ENCODE measurements at places on chromosomes 2 and 18.

DNA sequence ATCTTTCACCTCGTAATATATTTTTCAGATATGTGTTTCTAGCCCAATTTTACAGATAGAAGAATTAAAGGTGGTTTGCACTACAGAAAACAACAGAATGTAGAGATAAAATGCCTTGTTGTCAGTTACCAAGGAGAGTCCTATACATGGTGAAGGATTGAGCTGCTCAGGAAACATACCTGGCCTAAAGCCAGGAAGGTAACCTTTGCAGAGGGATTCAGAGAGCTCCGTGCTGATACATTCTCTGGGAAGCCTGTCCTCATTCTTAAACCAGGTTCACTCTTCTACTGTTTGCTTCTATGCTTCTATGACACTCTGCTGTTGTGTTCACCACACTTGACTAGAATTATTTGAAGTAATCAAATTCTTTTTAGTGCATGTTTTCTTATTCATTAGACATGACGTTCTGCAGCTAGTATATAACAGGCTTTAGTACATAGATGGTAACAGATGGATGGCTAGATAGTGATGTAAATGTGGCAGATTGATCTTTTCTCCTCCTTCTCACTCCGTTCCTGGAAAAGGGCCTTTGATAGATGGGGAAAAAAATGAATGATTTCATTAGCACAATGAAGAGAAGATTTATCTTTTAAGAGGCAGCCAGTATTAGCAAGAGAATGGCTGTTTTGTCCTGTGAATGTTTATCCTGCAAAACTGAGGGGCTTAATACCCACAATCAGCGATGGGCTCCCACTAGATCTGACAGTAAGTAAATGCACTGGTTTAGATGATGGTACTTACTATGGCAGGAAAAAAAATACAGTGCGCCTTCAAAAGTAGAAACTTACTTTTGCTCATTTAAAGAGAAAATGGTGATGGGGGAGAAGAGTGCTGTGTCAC, 589.6 kb upstream of the FAM98A start:
- DNase-seq = no peak

GRCh38 chr2:186687807-186688211, 6.1 kb upstream of the FAM171B start:
- DNase-seq = no peak

DNA sequence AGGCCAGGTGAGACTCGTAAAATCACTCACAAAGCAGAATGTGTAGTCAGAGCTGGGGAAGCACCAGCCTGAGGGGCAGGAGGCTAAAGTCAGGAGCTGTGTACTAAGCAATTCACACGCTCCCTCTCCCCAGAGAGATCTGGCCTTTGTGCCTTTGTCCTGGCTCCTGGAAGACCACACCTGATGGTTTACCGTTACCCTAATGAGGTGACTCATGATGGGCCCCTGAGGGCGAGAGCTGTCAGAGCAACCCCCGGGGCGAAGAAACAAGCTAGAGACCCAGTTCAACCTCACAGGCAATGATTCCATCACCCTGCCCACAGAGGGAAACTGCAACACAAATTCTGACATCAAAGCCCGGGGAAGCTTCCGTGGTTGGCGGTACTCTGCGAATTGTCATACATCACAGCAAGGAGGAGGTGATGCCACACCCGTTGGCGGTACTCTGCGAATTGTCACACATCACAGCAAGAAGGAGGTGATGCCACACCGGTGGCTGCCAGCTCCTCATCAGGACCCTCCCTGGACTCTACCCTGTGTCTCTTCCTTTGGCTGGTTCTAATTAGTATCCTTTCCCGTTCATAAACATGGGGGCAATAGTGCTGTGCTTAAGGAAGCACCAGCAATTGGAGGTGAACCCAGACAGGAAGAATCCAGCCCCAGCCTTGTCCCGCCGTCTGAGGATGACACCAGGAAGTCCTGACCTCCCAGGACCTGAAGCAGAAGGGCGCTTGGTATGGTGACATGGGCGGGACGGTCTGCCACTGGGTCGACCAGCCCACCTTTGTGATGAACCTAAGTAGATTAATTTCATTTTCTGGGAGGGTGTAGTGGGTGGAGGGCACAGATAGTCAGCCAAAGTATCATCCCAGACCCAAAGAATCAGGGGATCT, 30.5 kb downstream of the B3GNT7 start:
- DNase-seq = no peak

DNA sequence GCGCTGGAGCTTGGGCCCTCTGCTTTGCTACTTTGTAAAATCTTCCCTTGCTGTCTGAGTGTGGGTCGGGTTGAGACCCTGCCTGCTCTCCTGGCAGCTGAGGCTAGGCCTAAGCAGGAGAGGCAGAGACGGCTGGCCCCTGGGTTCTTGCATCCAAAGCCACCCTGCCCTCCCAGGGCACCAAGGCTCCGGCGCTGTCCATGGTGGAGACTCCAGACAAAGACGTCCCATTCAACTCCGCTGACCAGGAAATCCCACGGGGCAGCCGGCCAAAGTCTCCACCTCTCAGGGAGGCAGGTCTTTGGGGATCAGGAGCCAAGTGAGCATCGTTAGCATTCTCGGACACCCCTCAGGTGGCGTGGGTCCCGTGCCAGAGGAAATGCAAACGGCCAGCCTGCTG, 2.6 kb upstream of the PRLH start:
- DNase-seq = no peak

DNA sequence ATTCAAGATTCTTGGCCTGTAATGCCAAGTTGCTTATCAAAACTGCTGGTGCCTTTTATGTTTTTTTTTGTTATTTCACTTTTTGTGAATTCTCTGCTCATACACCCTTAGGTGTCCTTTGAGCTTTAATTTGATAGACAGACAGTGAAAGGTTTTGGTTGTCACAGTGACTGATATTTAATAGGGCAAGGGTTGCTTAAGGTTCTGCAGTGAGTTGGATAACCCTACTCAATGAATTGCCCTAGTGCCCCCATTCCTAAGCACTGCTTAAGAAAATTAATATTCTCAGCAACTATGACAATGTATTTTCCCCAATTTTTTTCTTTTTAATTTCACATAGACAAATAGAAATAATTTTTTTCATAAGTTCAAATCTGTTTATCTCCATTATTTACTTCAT, 15.4 kb downstream of the PPIG start:
- DNase-seq = no peak

GRCh38 chr2:195604706-195605105, 52.3 kb upstream of the SLC39A10 start:
- DNase-seq = no peak

DNA sequence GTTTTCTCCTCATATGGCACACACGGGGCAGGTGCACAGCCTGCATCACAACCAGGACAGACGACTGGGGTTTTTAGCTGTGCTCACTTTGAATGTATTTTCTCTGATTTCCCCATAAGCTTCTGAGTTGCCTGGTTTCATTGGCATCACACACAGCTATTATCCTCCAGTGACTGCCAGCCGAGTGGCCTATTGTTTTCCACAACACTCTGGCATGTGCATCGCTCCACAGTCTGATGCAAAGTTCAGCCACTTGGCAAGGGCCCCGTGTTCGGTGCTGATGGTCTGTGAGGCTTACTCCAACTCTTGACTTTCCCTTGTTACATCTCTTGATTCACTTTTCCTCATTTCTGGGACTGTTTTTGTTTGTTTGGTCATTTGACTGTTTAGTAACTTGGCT, 593.1 kb downstream of the CBLN2 start:
- DNase-seq = no peak

DNA sequence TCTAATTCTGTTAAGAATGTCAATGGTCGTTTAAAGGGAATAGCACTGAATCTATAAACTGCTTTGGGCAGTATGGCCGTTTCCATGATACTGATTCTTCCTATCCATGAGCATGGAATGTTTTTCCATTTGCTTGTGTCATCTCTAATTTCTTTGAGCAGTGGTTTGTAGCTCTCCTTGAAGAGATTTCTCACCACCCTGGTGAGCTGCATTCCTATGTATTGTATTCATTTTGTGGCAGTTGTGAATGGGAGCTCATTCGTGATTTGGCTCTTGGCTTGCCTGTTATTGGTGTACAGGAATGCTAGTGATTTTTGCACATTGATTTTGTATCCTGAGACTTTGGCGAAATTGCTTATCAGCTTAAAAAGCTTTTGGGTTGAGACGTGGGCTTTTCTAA, 38.3 kb upstream of the WDR75 start:
- no peak for DNase-seq

- no peak for DNase-seq
Measured at GRCh38 chr18:74796841-74797576, 199.3 kb downstream of the ZNF407 start.

DNA sequence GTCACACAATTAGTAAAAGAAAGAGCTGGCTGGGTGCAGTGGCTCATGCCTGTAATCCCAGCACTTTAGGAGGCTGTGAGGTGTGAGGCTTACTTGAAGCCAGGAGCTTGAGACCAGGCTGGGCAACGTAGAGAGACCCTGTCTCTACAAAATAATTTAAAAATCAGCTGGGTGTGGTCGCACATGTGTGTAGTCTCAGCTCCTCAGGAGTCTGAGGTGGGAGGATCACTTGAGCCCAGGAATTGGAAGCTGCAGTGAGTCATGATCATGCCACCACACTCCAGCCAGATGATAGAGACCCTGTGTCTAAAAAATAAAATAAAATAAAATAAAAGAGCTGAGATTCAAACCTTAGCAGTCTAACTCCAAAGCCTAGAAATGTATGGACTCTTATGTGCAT, 39.0 kb upstream of the NEDD4L start:
- DNase-seq = no peak

DNA sequence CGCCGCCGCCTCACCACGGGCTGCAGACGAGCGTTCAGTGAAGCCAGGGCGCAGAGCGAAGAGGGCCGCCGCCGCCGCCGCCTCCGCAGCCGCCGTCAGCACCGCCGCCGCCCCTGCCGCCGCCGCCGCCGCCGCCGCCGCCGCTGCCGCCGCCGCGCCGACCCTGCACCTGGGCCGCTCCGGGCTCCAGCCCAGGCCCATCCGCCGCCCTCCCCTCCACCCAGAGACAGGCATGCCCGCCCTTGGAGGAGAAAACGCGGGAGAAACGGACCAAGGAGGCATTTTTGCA, 3.0 kb downstream of the POU3F3 start:
- no peak for DNase-seq

GRCh38 chr2:6310256-6311215, 555.2 kb downstream of the CMPK2 start:
- no peak for DNase-seq

- no peak for DNase-seq
Measured at GRCh38 chr2:240353086-240353798, 82.2 kb upstream of the GPC1 start.

DNA sequence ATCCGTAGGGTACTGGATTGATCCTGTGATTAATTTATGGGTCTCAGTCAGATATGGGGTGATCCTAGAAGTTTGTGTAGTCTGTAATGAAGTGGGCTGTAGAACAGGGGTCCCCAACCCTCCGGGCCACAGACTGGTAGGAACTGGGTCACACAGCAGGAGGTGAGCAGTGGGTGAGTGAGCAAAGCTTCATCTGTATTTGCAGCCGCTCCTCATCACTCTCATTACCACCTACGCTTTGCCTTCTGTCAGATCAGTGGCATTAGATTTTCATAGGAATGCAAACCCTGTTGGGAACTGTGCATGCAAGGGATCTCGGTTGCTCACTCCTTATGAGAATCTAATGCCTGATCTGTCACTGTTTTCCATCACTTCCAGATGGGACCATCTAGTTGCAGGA, 48.8 kb downstream of the EML4 start:
- DNase-seq = no peak

GRCh38 chr2:193584522-193584938, 1389.8 kb upstream of the TMEFF2 start:
- no peak for DNase-seq

GRCh38 chr2:219010162-219010756, 17.0 kb upstream of the CRYBA2 start:
- DNase-seq = no peak

GRCh38 chr2:47704287-47704686, 78.7 kb upstream of the MSH6 start:
- no peak for DNase-seq

GRCh38 chr18:35138773-35139172, 97.6 kb downstream of the MAPRE2 start:
- DNase-seq = peak; percentile 53

DNA sequence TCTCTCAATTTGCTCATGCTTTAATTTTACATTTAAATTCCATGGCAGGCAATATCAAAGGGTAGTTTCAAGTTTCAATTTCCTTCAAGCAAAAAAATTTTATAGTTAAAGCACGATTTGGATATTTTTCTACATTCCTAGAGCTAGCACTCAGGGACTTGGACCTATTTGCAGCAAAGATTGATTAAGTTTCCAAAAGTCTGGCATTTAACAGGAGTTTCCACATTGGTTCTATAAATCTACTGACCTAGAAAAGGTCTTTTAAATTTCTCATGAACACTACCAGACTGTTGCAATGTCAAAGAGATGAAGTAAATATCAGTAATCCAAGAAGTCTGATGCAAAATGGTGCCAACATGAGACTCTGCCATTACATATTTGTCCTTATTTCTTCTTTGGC, 253.7 kb upstream of the LINC00305 start:
- DNase-seq = no peak

DNA sequence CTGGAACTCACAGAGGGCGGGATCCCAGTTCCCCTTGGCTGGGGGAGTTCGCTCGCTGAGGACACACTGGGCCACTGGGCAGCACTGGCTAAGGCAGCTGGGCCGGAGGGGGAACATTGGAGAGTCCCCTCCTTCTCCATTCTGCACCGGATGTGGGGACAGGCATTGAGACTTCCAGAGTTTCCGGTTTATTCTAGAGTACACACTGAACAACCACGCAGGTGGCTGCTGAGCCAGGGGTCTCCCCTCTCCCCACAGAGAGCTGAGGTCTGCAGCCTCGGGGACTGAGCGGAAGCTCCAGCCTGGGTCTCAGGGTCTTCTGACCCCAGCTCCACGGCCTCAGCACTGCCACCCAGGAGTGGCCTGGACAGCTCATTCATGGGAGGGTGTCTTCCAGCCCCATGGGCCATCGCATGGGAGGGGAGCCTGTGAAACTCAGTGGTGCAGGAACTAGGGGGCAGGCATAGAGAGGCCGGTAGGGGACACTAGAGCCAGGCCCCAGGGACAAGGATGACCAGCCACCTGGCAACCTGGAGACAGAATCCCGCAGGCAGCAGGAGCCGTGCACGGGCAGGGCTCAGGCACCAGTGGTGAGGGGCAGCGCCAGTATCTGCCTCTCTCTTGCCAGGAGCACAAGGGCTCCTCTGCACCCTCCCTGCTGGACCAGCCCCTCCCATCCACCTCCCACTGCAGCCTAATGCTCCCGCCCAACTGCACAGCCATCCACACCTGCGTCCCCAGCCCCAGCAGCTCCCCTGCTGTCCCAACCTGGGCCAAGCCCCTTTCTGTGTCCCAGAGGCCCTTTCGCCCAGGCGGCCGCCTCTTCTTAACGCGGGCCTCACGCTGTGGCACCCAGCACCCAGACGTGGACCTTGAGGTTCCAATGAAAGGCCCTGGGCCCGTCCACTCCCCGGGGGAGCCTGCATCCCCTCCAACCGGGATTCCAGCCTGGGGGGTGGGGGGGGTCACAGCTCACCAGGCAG, 45.1 kb upstream of the GPC1 start:
- DNase-seq = peak; percentile 22

DNA sequence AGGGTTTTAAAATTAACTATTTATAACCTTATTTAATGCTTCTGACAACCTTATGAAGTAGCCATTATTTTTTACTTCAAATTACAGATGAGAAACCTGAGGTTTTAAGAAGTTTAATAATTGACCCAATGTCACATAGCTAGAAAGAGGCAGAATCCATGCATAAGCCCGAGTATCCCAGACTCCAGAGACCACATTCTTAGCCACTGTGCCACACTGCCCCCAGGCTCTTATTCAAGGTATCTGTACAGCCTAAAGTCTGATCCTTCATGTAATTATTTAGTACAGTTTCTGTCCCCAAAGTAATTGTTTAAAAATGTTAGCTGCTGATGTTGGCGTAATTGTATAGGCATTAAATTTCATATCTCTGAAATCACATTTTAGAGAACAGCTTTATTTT, 124.7 kb upstream of the LRRTM1 start:
- DNase-seq = no peak

GRCh38 chr2:134636714-134637113, 82.1 kb downstream of the TMEM163 start:
- DNase-seq = no peak
